Caki2 (cell line): ENCODE measurements at places on chromosomes 5 and 9. TPM values are rescaled to one million over a fixed set of nuclear protein-coding genes. Genes with fewer than 3 reads are reported as not detected.
A peak's percentile ranks its signal among the peaks of the same experiment; 100 is the strongest.

DNA sequence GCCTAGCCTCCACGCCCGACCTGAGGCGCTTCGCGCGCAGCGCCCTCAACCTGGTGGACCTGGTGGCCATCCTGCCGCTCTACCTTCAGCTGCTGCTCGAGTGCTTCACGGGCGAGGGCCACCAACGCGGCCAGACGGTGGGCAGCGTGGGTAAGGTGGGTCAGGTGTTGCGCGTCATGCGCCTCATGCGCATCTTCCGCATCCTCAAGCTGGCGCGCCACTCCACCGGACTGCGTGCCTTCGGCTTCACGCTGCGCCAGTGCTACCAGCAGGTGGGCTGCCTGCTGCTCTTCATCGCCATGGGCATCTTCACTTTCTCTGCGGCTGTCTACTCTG lies 1.4 kb downstream of the KCNV2 start:
- DNase-seq: no peak

DNA sequence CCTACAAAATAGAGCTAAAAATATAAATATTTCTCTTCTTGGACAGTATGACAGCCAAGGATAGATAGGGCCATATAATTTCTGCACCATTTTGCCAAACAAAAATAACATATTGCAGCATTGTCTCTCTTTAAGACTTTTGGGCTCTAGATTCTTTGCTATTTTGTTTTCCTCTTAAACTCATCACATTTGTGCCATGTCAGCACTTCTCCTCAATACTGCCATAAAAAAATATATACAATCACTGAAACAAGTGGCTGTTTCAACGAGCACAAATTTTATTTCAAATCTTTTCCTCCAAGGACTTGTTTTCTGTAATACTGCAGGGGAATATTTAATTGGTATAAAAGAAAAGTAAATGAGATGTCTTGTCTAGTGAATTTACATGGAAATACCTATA lies 1570.0 kb upstream of the NUDT12 start:
- no peak for DNase-seq

GRCh38 chr5:157820593-157821252 lies 38.2 kb downstream of the CLINT1 start:
- peak; percentile 22 for DNase-seq

GRCh38 chr5:132471944-132472343 lies 18.6 kb downstream of the IRF1 start:
- DNase-seq: no peak

GRCh38 chr9:98430535-98431292 lies 175.3 kb upstream of the TBC1D2 start:
- no peak for DNase-seq

DNA sequence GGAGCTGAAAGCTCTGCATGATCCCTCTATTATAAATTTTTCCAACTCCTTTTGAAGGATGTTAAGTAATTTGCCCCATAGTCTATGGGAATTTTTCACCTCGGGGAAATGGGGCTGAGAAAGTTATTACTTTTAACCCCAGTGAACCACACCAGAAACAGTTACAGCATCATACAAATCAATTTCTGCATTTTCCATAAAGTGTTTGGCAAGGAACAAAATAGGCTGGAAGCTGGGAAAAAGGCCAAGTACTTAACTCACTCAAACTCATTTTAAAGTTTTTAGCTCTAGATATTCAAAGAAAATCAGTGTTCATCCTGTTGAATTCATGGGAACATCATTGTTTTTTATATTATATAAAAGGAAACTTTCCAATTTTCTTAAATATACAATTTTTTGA lies 160.9 kb downstream of the SH3GL2 start:
- DNase-seq: no peak

DNA sequence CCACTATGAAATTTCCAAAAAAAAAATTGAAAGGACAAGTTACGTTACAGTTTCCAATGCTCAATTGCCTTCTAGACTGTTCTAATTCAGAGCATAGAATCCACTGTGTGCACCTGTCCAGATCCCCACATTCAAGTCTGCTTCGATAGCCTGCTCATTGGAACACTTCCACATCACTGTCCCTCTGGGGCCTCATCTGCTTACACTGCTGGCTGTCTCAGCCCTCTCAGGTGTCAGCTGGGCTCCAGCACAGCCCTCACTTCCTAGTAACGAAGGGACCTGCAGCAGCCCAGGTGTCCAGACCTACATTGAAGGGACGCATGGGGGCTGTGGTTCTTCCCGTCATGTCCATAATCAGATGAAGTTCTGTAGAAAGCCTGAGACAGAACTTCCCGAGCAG lies 94.3 kb upstream of the EMB start:
- no peak for DNase-seq

- DNase-seq: no peak
These were observed 395.6 kb downstream of the DMAC1 start for GRCh38 chr9:7403839-7404487.

GRCh38 chr9:134391319-134392231 lies 65.3 kb downstream of the RXRA start:
- DNase-seq: no peak

GRCh38 chr9:129869585-129870501 lies 34.6 kb downstream of the USP20 start:
- no peak for DNase-seq

GRCh38 chr9:93200989-93201334 lies 17.0 kb downstream of the WNK2 start:
- DNase-seq: no peak

GRCh38 chr9:90552317-90552716 lies 90.3 kb downstream of the DIRAS2 start:
- DNase-seq: no peak

DNA sequence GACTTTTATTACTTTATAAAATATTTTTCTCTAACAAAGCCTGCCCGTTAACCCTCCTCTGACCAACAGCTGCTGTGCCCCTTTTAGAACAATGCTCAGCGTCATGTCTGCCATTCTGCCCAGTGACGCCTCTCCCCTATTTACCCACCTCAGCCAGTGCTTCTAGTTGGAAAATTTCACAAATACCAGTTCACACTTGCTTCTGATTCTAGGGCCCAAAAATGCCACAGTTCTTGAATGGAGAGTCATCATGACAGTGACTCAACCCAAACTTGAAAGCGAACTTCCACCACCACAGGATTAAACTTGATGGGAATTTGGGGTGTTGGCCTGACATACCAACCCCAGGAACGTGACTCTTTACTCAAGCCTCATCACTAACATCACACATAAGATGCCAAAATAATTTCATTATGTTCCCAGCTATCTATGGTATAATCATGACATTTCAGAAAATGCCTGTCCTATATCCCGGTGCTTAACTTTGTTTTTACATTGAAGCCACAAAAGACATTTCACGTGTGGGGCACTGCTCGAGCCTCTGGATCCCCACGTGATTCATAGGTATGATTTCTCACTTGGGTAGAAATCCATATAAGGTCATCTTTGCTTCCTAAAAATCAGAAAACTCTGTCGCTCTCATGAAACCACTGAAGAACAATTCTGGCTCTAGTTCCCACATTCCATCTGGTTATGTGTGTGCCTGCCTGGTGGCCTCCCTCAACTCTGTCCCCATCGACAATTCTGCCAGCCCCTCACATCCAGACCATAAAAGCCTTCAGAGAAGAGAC lies 220.9 kb downstream of the ACTL7B start:
- no peak for DNase-seq

DNA sequence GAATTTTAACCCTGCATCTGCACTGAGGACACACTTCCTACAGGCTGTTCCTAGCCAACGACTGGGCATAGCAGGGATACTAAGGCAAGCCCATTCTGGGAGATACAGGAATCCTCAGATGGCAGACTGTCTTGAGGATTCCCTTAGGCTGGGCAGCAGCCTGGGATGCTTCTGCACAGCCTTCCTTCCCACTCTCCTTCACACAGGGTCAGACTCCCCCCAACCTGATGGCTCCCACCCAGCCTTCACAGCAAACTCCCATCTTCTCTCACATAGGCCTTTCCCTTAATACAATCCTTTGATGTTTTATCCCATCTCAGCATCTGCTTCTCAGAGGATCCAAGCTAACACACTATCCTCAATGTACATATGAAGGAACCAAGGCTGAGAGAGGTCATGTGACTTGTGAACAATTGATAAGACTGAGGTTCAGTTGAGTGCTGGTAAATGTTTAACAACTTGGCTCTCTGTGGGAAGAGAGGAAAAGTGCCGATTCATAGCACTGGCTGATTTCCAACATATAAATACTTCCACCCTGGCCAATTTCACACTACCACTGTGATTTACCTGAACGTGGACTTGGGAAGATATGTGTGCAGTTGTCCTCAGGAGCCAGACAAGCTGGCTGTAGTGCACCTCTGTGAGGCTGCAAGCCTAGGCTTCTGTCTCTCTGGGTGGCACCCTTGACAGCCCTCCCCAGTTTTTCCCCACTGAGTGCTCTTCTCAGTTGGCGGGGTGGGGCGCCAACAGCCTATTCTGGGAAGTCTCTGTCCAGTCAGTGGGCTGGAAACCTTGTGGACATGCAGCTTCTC lies 120.2 kb upstream of the TRIM32 start:
- peak; percentile 92 for DNase-seq

GRCh38 chr9:34437006-34437925 lies 21.1 kb downstream of the FAM219A start:
- peak; percentile 17 for DNase-seq

DNA sequence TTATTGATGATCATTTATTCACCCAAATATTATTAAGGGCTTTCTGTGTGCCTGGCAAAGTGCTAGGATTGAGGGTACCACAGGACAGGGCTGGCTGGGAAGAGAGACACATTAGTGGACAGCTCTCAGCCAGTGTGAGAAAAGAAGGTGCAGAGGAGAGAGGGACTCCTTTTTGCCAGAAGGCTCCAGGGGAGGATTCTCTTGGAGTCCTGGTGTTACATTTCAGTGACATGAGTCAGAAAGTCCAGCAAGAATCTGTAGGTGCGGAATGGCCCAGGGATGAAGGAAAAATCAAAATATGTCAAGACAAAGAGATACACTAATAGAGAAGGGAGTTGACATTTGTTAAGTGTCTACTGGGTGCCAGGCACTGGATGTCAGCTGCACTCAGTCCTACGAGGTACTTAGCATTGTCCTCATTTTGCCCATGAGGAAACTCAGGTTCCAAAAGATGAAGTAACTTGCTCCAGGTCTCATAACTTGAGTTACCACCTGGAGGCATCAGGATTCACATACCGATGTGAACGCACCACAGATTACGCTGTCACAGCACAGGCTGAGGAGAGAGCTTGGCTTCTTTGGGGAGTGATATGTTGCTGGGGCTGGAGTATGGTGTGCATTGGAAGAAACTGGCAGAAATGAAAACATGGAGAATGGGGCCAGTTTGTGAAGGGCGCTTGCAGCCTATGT lies 60.5 kb downstream of the RASGRF2 start:
- DNase-seq: no peak

- no peak for DNase-seq
These were observed 33.1 kb downstream of the NDUFAF2 start for GRCh38 chr5:60977956-60978737.

Gene CBY3
- total RNA-seq: not detected in 2 replicates

Gene LCP2
- not detected in 2 replicates for total RNA-seq

Gene ZCCHC7
- 11.8 and 15.4 TPM in 2 replicates for total RNA-seq

Gene LYRM7
- total RNA-seq: 0.98 and 4.5 TPM in 2 replicates

Gene ARL14EPL
- 0.34 TPM in 1 of 2 replicates, not detected in the other for total RNA-seq

Gene TAF1L
- not detected in 2 replicates for total RNA-seq

Gene MAPK9
- 33.4 and 46.5 TPM in 2 replicates for total RNA-seq

Gene SLC27A6
- total RNA-seq: not detected in 2 replicates
